ENCODE measurements at places on chromosomes 12 and 14.

DNA sequence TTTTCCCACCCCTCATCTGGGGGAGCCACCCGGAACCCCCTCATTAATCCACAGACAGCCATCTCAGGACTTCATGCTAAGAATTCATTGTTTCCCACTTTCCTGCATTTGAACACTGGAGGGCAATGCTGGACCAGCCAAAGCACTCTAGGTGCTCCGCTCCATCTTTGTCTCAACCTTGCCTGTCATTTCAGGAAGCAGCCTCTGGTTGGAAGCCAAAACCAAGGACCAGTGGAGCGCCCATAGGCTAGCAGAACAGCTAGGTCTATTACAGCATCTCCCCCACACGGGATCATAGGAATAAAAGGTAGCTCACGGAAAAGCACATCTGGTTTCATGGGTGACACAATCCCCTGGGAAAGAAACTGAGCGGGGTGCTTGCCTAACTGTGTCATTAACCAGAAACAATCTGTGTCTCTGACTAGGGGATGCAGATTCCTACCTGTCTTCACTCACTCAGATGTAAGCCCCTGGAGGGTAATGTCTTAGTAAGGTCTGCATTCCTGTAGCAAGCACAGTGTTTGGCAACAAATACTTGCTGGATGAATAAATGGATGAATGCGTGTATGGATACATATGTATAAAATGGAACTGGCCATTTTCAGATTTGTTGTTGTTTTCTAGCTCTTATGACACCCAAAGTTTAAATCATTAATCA lies 197.0 kb downstream of the DAD1 start:
- peak; percentile 63 for DNase-seq

DNA sequence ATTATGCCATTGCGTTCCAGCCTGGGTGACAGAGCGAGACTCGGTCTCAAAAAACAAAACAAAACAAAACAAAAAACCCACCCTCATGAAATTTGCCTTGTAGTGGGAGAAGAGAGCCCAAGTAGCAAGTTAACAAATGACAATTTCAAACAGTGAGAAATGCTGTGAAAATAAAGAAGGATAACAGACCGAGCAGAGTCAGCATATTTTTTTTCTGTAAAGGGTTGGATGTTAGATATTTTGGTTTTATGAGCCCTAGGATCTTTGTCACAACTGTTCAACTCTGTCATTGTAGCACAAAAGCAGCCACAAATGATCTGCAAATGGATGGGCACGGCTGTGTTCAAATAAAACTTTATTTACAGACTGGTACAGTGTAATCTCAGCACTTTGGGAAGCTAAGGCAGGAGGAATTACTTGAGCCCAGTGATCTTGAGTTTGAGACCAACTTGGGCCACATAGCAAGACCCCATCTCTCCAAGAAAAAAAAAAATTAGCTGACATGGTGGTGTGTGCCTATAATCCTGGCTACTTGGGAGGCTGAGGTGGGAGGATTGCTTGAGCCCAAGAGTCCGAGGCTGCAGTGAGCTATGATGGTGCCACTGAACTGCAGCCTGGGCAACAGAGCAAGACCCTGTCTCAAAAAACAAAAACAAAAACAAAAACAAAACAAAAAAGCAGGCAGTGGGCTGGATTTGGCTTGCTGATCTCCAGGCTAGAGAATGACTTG lies 117.1 kb downstream of the PTPN11 start:
- DNase-seq: no peak

GRCh38 chr12:18899678-18900317 lies 161.9 kb downstream of the CAPZA3 start:
- no peak for DNase-seq

- peak; percentile 95 for DNase-seq
Observed at GRCh38 chr12:100576331-100577036, 3.0 kb downstream of the GAS2L3 start.

GRCh38 chr12:5000204-5000603 lies 43.5 kb upstream of the KCNA5 start:
- DNase-seq: peak; percentile 1

- DNase-seq: no peak
Observed at GRCh38 chr12:62907561-62907960, 27.4 kb downstream of the PPM1H start.

DNA sequence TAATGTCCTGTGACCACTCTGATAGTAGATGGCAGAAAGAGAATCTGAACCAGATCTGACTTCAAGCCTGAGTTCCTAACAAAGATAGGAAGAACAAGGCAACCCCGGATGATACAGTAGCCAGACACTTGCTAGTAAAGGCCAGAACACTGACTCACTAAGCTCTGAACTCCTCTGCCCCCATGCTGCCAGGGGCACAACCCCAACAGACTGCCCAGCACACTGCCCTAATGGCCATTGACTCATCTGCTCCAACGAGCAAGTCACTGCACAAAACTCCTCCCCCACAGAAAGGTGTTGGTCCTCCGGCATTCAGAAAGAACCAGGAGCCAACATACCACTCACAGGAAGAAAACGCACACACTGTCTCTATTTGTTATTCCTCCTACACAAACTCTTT lies 179.6 kb upstream of the NUDT4 start:
- peak; percentile 86 for DNase-seq

GRCh38 chr14:69644814-69645213 lies 33.4 kb downstream of the SUSD6 start:
- DNase-seq: no peak

- no peak for DNase-seq
Observed at GRCh38 chr12:74539765-74540526, 2.3 kb downstream of the ATXN7L3B start.

GRCh38 chr14:33943096-33943883 lies 7.6 kb downstream of the EGLN3 start:
- no peak for DNase-seq

- no peak for DNase-seq
Observed at GRCh38 chr12:93318720-93319522, 58.8 kb upstream of the NUDT4 start.

GRCh38 chr12:25937096-25937495 lies 21.4 kb upstream of the RASSF8 start:
- DNase-seq: no peak

GRCh38 chr14:102508774-102509745 lies 516 bp downstream of the ANKRD9 start:
- DNase-seq: no peak

DNA sequence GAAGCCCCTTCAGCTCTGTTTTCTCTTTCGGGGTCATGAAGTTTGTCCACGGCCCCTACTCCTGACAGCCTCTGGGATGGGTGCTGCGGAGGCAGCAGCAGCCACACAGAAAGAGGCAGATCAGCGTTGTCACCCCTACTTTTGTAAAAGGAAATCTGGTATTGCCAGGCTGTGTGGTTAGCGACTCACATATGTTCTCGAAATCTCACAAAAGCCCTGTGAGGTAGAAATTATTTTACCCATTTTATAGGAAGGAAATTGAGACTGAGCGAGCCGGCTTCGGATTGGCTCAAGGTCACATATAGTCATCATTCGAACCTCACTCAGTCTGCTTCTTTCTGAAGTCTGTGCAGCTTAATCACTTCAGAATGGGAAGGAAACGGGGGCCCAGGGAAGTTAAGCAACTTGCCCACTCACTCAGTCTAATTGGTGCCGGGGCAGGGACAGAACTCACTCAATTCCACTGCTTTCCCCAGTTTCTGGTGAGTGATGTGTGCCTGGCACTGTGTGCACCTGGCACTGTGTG lies 1.1 kb upstream of the CKAP4 start:
- peak; percentile 28 for DNase-seq

GRCh38 chr12:49388682-49389386 lies 21.6 kb downstream of the SPATS2 start:
- no peak for DNase-seq

GRCh38 chr14:37045340-37046061 lies 126.9 kb downstream of the SLC25A21 start:
- no peak for DNase-seq

DNA sequence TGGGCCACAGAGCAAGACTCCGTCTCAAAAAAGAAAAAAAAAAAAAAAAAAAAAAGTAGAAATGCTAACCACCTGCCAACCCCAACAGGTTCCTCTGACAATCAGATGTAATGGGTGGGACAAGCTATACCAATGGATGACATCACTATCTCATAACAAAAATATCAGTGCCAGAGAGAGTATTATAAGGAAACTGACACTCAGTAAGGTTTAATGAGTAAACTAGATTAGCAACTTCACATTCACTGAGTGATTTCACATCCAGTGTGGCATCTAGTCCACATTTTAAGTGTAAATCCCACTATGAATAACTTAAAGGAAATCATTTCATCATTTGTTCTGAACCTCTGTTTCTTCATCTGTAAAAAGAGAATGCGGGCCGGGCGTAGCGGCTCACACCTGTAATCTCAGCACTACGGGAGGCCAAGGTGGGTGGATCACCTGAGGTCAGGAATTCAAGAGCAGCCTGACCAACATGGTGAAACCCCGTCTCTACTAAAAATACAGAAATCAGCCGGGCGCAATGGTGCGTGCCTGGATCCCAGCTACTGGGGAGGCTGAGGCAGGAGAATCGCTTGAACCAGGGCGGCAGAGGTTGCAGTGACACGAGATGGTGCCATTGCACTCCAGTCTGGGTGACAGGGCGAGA lies 1.8 kb downstream of the SART3 start:
- no peak for DNase-seq

DNA sequence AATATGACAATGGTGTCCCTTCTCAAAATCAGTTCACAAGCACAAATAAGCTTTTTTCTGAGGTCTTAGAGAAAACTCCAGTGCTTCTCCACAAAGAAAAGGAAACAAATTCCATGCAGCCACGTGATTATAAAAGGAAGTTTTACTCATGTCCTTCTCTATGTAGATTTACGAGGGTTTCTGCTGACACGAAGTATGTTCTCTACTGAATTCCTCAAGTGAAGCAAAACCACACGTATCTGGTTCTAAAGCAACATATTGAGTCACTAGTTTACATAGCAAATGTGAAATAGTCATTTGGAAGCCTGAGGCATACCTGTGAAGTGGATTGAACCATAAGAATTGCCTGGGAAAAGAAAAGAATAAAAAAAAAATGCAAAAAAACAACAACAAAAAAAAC lies 31.9 kb downstream of the BMP4 start:
- DNase-seq: peak; percentile 92

- no peak for DNase-seq
Observed at GRCh38 chr12:75917715-75918114, 113.9 kb downstream of the PHLDA1 start.

- DNase-seq: peak; percentile 51
Observed at GRCh38 chr14:91237219-91237618, 7.3 kb downstream of the GPR68 start.

DNA sequence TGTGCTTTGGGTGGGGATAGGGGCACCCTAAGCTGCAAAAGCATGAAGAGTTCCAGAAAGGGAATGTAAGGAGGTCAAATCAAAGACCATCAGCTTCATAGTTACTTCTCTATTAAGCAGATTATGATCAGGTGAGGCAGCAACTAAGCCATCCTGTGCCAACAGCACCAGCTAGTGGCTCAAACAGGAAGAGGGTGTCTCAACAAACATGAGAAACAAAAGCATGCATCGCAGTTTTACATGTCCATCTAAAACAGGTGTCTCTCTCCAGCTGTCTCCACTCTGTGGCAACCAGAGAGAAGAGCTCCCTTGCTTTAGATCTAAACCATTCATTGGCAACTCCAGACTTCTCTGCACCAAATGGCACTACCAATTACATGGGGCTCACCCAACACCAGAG lies 52.9 kb downstream of the ACTN1 start:
- DNase-seq: no peak

DNA sequence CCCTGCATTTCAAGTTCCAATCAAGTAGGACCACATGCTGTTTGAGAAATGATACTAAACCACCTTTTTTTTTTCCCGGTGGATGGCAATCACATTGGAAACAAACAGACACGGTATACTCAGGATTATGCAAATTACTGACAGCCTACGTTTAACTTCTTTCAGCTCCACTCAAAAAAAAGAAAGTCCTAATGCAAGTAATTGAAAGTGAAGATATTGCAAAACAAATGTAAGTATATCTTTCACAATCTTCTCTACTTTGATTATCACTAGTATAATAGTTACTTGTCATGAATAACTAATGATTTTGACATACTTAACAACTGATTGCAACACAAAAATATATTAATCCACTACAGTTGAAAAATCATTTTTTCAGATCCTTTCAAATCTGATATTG lies 2.6 kb upstream of the OSBPL8 start:
- no peak for DNase-seq

GRCh38 chr12:1213205-1213604 lies 222.2 kb downstream of the ERC1 start:
- no peak for DNase-seq

GRCh38 chr14:92677087-92677668 lies 71.2 kb downstream of the LGMN start:
- DNase-seq: no peak

- no peak for DNase-seq
Observed at GRCh38 chr12:112219195-112219594, 93.8 kb downstream of the TRAFD1 start.

- DNase-seq: no peak
Observed at GRCh38 chr14:78286210-78286609, 116.0 kb downstream of the NRXN3 start.

DNA sequence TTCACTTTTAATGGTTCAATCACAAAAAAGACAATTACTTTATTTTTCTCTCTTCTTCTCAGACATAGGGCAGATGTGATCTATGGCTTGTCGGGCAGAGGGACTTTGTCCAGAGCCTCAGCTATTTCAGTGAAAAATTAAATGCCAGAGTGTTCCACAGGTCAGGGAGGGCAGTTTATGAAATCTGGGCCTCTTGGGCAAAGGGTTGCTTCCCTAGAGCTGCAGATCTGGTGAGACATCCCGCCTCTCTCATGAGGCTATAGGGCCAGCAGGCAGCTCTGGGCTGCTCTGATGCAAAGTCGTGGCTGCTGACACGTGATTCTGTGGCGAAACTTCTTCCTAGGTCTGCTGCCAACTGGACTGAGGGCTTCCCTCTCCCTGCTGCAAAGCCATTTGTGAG lies 6.0 kb downstream of the CLMN start:
- DNase-seq: peak; percentile 11

GRCh38 chr12:68743356-68743755 lies 2.6 kb upstream of the SLC35E3 start:
- DNase-seq: peak; percentile 47

GRCh38 chr12:48340943-48341342 lies 9.8 kb downstream of the ZNF641 start:
- DNase-seq: no peak

- DNase-seq: peak; percentile 71
Observed at GRCh38 chr12:100675432-100675831, 101.9 kb downstream of the GAS2L3 start.

DNA sequence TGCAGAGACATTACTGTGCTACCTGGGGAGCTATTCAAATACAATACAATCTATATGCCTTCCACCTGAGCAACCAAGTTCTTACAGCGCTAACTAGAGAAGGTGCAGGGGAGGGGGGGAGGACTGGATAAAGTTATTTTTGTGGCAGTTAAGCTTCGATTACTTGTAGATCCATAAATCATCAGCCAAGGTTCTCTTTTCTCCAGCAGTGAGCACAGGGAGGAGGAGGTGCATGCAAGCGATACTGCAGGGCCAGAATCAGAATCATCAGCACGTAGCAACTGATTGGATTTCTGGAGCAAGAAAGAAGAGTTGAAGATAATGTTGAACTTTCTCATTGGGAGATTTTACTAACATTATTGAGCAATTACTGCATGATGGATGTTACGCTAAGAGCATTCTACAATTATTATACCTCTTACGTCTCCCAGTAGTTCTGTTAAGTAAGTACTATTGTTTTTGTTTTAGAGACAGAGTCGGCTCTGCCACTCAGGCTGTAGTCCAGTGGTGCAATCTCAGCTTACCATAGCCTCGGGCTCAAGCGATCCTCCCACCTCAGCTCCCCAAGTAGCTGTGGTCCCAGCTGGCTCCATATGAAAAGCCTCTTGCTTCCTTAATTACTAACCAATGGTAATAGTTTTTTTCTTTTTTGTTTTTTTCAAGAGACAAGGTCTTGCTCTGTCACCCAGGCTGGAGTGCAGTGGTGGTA lies 74.6 kb upstream of the EEA1 start:
- no peak for DNase-seq
